Stimulated activated CD4-positive, alpha-beta T cell treated with anti-CD3 and anti-CD28 coated beads, Interleukin-12 subunit alpha, Interleukin-12 subunit beta, amount 100 ng/mL, for 4 hours (primary cell): ENCODE measurements at places on chromosomes 12 and 14.

GRCh38 chr14:50156111-50156510, 39.7 kb upstream of the VCPKMT start:
- DNase-seq: no peak

GRCh38 chr14:31391473-31391872, 28.9 kb downstream of the HEATR5A start:
- DNase-seq: no peak

- no peak for DNase-seq
Measured at GRCh38 chr12:120376416-120376815, 7.5 kb upstream of the MSI1 start.

DNA sequence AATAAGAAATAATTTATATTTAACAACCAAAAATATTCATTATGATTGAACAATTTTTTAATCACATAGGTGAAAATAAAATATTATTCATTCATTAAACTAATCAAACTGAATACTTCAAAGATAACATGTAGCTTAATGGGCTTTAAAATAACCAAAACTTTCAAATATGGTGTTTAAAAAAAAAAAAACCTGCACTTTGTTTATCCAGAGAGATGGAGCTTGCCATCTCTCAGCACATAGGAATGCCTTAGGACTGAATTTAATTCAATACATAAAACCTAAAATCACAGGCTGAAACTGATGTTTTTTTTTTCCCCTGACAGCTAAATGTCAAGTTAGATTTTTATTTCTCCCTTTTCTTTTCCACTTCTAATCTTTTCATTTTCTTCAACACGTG, 14.4 kb upstream of the CCER1 start:
- no peak for DNase-seq
